ENCODE measurements at places on chromosomes 16 and 17.

DNA sequence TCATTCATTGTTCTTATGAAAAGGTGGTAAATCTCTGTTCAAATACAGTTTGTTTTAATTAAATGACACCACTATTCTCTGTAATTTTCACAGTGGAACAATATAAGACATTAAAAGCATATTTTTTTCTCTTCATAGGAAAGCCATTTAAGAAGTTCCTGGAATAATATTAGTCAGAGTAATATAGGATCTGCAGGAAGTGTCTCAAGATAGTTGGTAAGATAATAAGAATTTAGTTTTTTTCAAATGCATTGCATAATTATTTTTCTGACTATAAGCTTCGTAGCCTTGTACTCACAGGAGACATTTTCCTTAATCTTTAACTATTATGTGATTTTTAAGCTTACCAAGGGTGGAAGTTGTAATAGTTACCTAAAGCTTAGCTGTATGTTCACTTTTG is 16.9 kb downstream of the STXBP4 start:
- no peak for DNase-seq

GRCh38 chr17:48181653-48182052 is 74.1 kb downstream of the SNX11 start:
- DNase-seq = peak; percentile 14

DNA sequence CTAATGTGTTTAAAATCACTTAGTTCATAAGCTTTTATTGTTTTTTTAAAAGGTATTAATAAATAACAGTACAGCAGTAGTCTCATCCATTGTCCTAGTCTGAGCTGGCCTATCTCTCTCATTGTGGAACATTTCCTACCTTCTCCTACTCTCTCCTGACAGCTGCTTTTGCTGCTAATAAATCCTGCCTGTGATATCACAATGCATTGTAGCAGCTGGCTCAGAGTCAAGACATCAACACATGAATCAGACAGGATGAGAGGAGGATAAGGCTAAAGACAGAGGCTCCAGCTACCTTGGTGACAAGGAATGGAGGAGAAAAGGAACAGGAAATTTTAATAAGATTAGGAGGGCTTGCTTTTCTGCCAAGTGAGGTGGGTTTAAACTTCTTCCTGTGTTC is 626.1 kb downstream of the HS3ST4 start:
- no peak for DNase-seq

- DNase-seq = no peak
Observed at GRCh38 chr17:20206068-20206467, 196.9 kb downstream of the SPECC1 start.

GRCh38 chr17:72624652-72625051 is 467.8 kb downstream of the SLC39A11 start:
- DNase-seq = no peak

DNA sequence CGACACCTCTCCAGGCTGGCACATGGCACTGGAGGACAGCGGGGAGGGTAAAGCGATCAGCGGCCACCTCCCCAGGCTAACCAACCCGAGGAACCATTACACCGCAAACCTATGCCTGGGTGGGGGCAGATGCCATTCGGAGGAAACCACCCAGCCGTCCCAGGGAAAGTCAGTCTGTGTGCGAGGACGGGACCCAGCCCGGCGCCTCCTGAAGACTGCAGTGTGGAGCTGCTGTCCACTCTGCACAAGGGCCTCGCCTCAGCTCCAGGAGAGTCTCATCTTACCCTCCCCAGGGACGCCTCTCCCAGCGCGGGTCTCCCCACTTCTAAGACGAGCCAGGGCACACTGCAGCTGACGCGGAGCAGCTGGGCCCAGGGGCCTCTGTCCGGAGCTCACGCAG is 8.0 kb downstream of the SLC38A10 start:
- no peak for DNase-seq

All from BE2C (cell line).